Pancreas (tissue), 10 donors: ENCODE measurements at places on chromosomes 2 and 18.

DNA sequence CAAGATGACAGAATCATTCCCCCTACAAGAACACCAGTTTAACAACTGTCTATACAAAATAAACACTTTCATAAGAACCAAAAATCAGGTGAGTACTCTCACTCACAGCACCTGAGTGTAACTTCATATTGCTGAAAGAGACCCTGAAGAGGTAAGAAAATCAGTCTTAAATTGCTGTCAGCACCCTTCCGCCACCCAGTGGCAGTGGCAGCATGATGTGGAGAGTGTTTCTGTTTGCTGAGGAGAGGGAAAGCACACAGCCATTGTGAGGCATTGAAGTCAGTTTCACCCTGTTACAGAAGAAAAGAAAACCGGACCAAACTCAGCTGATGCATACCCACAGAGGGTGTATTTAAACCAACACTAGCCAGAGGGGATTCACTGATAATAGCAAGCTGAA, 1240.8 kb upstream of the CRIM1 start:
- no peaks in the 10 kb centered on the region for H3K27me3 ChIP-seq
- H3K27ac ChIP-seq = no peak overlapping the region
- DNase-seq = no peak
- H3K4me3 ChIP-seq = no peak overlapping the region
- no peaks in the 10 kb centered on the region for H3K36me3 ChIP-seq
- no peaks in the 10 kb centered on the region for H3K4me1 ChIP-seq

DNA sequence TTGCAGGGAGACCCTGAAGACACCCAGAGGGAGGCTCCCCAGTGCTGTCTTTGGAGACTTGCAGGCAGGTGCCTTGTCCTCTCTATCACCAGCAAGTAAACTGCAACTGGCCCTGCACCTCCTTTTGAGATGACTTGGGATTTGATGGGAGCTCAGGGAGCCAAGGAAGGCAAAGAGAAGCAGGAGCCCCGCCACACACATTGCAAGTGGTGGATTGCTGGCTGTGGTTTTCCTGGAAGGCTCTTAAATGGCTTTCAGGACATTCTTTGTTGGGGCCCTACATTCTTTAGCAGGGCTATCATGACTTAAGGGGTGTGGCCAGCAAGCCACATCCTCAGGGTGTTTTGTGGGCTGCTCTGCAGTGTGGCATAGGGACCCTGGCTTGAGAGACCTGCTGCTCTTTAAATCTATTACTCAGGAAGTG, 39.9 kb upstream of the CDC42EP3 start:
- no peaks in the 10 kb centered on the region for H3K36me3 ChIP-seq
- no peaks in the 10 kb centered on the region for H3K4me1 ChIP-seq

GRCh38 chr2:29582062-29582461, 339.3 kb downstream of the ALK start:
- H3K27ac ChIP-seq = no peak overlapping the region
- H3K4me1 ChIP-seq = no peaks in the 10 kb centered on the region
- no peak for DNase-seq
- H3K36me3 ChIP-seq = no peaks in the 10 kb centered on the region
- H3K27me3 ChIP-seq = no peaks in the 10 kb centered on the region
- H3K4me3 ChIP-seq = no peak overlapping the region

- H3K4me3 ChIP-seq = no peak overlapping the region
- no peaks in the 10 kb centered on the region for H3K4me1 ChIP-seq
- no peak for DNase-seq
- no peaks in the 10 kb centered on the region for H3K36me3 ChIP-seq
These were observed 75.0 kb upstream of the NETO1 start for GRCh38 chr18:72942766-72943165.

DNA sequence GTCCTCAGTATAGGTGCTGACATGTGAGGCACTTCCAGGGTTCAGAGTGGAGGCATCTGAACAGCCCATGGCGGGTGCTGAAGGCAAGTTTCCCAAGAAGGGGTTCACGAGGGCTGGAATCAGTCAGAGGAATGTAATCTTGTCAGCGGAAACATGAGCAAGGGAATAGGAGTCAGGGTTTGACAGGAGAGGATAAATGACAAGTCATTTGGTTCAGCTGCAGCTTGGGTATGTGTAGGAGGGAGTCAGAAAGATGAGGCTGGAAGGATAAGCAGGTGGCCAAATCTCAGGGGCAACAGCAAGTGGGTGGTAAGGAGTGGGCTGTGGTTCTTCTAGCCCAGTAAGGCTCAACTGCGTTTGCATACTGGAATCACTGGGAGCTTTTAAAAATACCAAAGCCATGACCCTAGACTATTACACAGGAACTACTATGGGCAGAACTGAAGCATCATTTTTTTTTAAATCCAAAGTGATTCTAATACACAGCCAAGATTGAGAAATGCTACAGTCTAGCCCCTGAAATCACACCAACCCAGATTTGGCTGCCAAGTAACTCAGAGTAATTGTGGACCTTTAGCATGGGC, 41.8 kb upstream of the NAB1 start:
- H3K4me1 ChIP-seq = no peaks in the 10 kb centered on the region
- no peak overlapping the region for H3K27ac ChIP-seq
- no peaks in the 10 kb centered on the region for H3K36me3 ChIP-seq
- no peak overlapping the region for H3K4me3 ChIP-seq

DNA sequence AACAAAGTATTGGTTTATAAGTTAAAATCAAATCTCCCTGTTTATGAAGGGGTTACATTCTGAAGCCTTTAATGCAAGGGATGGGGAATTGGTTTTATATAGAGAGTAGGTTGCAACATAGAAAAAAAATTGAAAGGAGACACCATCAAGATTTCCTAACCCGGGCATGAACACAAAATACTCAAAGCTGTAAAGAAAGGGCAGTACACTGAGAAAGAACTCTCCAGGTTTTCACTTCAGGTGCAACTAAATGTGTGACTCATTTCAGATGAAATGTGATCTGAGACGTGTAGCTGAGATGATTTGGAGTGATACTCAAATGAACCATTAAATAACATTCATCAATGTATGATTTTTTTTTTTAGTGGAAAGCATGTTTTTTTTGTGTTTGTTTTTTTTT, 43.6 kb downstream of the SANBR start:
- no peaks in the 10 kb centered on the region for H3K4me1 ChIP-seq
- H3K27ac ChIP-seq = no peak overlapping the region
- H3K27me3 ChIP-seq = no peaks in the 10 kb centered on the region
- no peak overlapping the region for H3K4me3 ChIP-seq

GRCh38 chr2:11920993-11921583, 174.7 kb downstream of the LPIN1 start:
- no peaks in the 10 kb centered on the region for H3K36me3 ChIP-seq
- DNase-seq = no peak
- no peaks in the 10 kb centered on the region for H3K4me1 ChIP-seq
- H3K4me3 ChIP-seq = no peak overlapping the region
- H3K27ac ChIP-seq = no peak overlapping the region

GRCh38 chr2:238817891-238818290, 30.0 kb upstream of the TWIST2 start:
- H3K27ac ChIP-seq = no peak overlapping the region
- no peaks in the 10 kb centered on the region for H3K4me1 ChIP-seq
- no peak for DNase-seq
- H3K4me3 ChIP-seq = no peak overlapping the region
- peaks cover 11% of the 10 kb centered on the region for H3K27me3 ChIP-seq
- no peaks in the 10 kb centered on the region for H3K36me3 ChIP-seq

DNA sequence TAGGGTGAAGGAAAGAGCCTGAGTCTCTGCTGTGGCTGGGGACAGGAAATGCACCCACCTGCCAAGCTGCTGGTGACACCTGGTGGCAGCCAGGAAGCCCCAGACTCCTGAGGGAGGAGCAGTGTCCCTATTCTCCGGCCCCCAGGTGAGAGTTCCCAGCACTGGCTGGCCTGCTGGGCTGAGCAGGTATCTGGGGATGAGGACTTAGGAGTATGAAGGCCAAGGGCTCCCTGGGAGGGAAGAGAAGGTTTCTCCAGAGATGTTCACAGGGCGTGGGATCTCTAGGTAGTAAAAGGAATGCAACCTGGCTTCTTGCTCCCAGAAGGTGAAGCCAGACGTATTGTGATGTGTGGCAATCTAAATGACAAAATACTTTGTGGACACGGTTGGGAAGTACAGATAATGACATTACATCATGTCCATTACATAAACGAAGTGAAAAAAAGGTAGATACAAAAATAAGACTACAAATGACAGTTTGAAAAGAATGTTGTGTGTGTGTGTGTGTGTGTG, 75.8 kb upstream of the SLC1A4 start:
- no peak overlapping the region for H3K4me3 ChIP-seq
- H3K27me3 ChIP-seq = no peaks in the 10 kb centered on the region
- no peak overlapping the region for H3K27ac ChIP-seq
- no peak for DNase-seq

GRCh38 chr2:119736021-119736420, 23.7 kb upstream of the PTPN4 start:
- no peaks in the 10 kb centered on the region for H3K4me1 ChIP-seq
- DNase-seq = no peak
- H3K27me3 ChIP-seq = no peaks in the 10 kb centered on the region
- H3K36me3 ChIP-seq = no peaks in the 10 kb centered on the region
- no peak overlapping the region for H3K27ac ChIP-seq

DNA sequence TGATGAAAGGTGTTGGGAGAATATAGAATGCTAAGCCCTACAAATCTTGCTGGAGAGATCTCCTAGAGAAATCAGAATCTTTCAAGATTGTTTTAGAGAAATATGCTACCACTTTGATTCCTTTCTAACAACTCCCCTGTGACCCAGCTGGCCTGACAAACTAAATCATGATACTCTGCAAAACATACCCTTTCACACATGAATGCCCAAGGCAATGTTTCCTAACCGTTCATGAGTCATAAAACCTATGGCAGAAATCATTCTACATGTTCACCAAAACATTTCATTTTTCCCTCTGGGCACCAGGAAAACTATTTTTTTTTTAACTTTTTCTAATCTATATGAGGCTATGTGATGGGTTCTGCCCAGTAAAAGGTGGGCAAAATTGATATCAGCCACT, 77.8 kb upstream of the SETBP1 start:
- no peaks in the 10 kb centered on the region for H3K27me3 ChIP-seq
- H3K36me3 ChIP-seq = no peaks in the 10 kb centered on the region
- no peak overlapping the region for H3K27ac ChIP-seq
- no peak overlapping the region for H3K4me3 ChIP-seq
- no peak for DNase-seq

DNA sequence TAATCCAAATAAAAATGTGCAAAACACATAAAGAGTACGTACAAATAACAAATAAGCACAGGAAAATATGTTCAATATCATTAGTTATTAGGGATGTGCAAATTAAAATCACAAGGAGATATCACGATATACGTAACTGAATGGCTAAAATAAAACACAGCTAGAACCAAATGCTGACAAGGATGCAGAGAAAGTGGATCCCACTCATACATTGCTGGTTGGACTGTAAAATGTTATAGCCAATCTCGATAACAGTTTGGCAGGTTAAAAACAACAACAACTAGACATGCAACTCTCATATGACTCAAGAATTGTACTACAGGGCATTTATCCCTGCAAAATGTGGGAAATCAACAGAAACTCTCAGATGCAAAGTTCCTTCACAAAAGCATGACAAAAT, 553.9 kb downstream of the ADCYAP1 start:
- H3K4me3 ChIP-seq = no peak overlapping the region
- no peak overlapping the region for H3K27ac ChIP-seq
- H3K4me1 ChIP-seq = no peaks in the 10 kb centered on the region

GRCh38 chr18:44786257-44786656, 105.6 kb downstream of the SETBP1 start:
- peaks cover 44% of the 10 kb centered on the region for H3K4me1 ChIP-seq
- DNase-seq = no peak
- H3K27ac ChIP-seq = no peak overlapping the region
- H3K4me3 ChIP-seq = no peak overlapping the region

GRCh38 chr2:25228848-25229278, 60.5 kb upstream of the POMC start:
- H3K27me3 ChIP-seq = no peaks in the 10 kb centered on the region
- H3K36me3 ChIP-seq = peaks cover 9% of the 10 kb centered on the region
- H3K27ac ChIP-seq = no peak overlapping the region
- H3K4me1 ChIP-seq = peaks cover 2% of the 10 kb centered on the region
- no peak for DNase-seq

- no peaks in the 10 kb centered on the region for H3K36me3 ChIP-seq
- H3K4me3 ChIP-seq = no peak overlapping the region
- no peaks in the 10 kb centered on the region for H3K27me3 ChIP-seq
- H3K27ac ChIP-seq = no peak overlapping the region
- DNase-seq = no peak
These were observed 121.8 kb downstream of the CTIF start for GRCh38 chr18:48660346-48661228.

DNA sequence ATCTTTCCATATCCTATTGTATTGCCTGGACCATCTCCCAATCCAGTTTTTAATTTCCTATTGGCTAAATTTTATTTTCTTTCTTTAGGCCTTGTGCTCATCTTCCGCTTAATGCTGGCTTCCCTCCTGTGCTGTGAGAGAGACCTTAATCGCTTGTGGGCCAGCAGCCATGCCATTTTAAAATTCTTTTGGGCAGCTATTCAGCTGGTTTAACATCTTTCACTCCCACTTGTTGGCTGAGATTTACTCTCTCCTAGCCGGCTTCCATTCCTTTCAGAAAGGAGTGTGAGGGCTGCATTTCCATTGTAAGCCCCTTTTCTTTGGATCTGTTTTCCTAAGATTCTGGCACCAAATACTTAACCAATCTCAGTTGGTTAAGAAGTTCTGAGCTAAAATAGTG, 140.9 kb upstream of the RASGRP3 start:
- no peak for DNase-seq
- no peak overlapping the region for H3K4me3 ChIP-seq
- no peaks in the 10 kb centered on the region for H3K36me3 ChIP-seq
- no peak overlapping the region for H3K27ac ChIP-seq

- H3K27ac ChIP-seq = no peak overlapping the region
- H3K27me3 ChIP-seq = no peaks in the 10 kb centered on the region
- no peak overlapping the region for H3K4me3 ChIP-seq
- DNase-seq = no peak
These were observed 762.2 kb upstream of the HS6ST1 start for GRCh38 chr2:129080715-129081476.

DNA sequence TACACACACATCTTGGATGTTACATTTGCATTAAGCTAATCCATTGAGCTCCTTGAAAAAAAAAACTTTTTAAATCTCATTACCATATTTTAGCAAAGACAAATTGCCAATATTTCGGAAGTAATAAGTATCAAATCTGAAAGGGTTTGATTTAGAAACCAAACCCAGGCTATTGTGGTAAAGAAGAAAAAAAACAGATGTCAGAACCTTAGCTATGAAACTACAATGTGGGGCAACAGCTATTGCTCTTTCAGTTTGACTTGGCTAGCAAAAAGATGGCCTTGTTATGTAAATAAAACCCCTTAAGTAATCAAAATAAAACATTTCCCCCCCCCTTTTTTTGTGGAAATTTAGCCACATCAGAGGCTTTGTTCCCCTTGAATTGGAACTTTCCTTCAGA, 41.2 kb upstream of the REG3A start:
- no peak overlapping the region for H3K4me3 ChIP-seq
- no peaks in the 10 kb centered on the region for H3K36me3 ChIP-seq
- no peak overlapping the region for H3K27ac ChIP-seq
- H3K27me3 ChIP-seq = no peaks in the 10 kb centered on the region
- peaks cover 4% of the 10 kb centered on the region for H3K4me1 ChIP-seq
